ENCODE measurements at places on chromosomes 7 and 10. TPM values are rescaled to one million over a fixed set of nuclear protein-coding genes. Genes with fewer than 3 reads are reported as not detected.

Gene AOAH
- 24.7 TPM for total RNA-seq

Gene SLC26A5
- total RNA-seq, result 1.2 TPM

Gene SEMA3E
- 1.1 TPM for total RNA-seq

DNA sequence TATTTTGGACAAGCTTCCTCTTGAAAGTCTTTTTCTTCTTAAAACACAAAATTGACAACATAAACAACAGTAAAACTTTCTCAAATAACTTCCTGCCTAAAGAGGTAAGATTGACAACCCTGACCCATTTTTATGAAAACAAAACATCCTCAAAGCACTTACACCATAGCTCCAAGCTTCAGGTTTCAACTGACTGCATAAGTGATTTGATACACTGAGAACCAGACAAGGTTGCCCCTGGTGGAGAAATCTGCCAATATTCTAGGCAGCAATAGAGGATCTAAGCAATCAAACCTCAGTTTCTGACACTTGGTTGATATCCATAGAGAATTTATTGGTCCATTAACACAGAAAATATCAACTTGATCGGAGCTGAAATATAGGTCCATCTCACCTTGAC, 147.8 kb downstream of the ELAPOR2 start:
- DNase-seq, result no peak

DNA sequence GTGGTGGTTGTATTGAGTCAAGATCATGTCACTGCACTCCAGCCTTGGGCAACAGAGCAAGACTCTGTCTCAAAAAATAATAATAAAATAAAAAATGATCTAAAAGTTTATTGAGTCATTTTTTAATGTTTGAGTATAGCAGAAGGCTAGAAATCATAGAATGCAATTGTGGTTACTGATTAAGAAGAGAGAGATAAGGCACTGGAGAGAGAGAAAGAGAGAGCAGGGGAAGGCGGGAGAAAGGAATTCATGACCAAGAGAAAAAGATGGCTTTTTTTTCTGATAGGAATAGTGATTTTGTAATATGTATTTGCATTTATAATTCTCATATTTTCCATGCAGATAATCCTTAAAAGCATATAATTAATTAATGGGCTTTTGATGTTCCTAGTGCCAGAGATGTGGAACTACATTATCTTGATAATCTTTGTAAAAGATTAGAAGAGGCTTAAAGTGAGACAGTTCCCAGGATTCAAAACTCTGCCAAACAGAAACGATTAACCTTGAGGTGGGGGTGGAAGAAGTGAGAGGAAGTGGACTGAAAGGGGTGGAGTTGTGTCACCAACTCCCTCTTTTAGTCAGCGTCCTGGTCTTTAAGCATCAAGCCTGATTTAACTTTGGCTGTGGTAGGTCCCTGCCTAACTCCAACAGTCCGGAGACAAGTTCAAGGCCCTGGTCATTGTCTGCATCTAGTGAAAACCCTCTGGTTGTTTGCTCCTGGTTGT, 76.2 kb downstream of the CHN2 start:
- DNase-seq, result no peak

- DNase-seq, result no peak
These were observed 3.5 kb upstream of the RGS10 start for GRCh38 chr10:119546009-119546408.

GRCh38 chr10:120607016-120607709, 150.1 kb downstream of the PLPP4 start:
- no peak for DNase-seq

DNA sequence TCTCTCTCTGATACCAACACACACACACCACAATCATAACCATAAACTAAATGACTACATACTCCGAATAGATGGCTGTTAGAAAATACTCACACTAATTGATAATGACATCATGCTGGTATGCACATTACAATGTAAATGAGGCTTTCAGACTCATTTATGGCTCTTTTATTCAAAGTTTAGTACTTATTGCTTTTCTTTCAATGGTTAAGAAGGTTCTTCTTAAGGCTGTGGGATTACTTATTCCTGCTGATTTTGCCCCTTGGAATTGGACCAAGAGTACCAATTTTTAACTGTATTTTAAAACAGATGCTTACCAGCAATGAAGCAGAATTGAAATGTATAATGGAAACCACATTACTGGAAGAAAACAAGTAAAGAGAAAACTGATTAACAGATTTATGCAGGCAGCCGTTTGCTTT, 20.6 kb upstream of the CABCOCO1 start:
- no peak for DNase-seq
